CMK (cell line): ENCODE measurements at places on chromosomes 3 and 15.
A peak's percentile ranks its signal among the peaks of the same experiment; 100 is the strongest.

- no peak for DNase-seq
These were observed 299.5 kb downstream of the IL5RA start for GRCh38 chr3:2810723-2811122.

DNA sequence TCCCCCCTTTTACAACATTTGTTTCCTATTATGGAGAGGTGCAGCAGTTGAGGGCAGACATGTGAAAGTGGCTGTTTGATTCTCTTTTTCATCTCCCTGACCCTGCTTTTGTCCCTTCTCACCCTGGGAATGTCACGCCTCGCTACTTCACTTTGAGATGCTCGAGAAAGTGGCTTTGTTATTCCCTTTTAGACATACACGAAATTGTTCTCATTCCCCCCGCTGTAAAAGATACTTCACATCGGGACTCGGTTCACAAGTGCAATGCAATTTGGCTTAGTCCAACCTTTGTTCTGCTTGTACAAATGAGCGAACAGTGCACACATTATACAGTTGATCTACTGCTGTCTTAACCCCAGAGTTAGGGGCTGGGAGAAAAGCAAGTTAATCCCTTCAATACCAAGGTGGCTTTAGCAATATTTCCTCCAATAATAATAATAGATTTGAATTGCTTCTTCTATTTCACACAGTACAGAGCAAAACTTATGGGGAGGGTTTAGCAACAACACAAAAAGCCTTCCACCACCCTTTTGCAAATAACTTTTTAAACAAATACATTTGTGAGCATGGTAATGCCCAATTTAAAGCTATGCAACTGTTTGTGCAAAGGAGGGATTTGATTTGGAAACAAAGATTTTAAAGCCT is 5.7 kb upstream of the FOXB1 start:
- DNase-seq: no peak

- DNase-seq: no peak
These were observed 19.3 kb upstream of the ATP10A start for GRCh38 chr15:25882466-25882865.

DNA sequence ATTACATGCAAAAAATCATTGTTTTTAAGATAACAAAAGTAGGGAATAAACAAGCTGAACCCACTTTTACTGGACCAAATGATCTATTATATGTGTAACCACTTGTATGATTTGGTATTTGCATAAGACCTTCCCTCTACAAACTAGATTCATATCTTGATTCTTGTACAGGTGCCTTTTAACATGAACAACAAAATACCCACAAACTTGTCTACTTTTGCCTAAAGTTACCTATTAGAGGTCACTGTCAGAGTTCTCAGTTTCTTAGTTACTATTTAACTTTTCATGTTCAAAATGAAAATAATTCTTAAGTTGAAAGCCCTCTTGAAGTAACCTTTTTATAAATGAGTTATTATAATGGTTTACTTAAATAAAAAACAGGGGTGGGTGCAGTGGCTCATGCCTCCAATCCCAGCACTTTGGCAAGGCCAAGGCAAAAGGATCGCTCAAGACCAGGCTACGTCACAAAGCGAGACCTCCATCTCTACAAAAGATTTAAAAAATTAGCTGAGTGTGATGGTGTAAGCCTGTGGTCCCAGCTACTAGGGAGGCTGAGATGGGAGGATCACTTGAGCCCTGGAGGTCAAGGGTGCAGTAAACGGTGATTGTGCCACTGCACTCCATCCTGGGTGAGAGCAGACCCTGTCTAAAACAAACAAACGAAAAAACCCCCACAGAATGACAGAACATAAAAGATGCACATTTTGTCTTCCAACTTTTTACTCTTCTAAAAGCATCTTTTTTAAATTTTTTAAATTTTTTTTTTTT is 16.0 kb downstream of the ACTR8 start:
- DNase-seq: no peak

GRCh38 chr3:147410116-147410525 is 956 bp downstream of the ZIC1 start:
- no peak for DNase-seq

GRCh38 chr3:186099178-186099577 is 9.7 kb downstream of the ETV5 start:
- DNase-seq: no peak

- DNase-seq: no peak
These were observed 248.1 kb upstream of the BCHE start for GRCh38 chr3:166085164-166085856.

DNA sequence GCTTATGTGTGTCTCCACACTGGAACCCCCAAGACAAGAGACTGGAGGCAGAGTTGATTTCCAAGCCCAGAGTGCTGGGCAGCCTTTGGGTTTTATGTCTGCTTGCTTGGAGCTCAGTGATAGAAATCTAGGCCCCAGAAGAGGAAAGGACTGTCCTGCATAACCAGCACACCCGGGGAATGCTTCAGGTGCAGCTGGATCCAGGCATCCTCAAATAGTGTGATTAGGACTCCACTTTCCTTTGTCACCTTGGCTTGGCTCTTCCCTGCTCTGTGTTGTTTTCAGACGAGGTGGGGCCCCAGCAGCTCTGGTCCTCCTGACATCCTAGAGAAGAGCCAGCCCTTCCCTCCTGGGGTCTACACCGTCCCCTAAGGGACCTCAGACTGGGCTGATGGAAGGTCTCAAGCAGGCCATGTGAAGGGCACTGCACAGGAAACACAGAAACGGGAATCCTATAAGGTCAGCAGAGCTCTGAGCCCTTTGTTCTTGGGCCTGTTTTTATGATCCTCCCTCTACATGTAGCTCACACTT is 143.7 kb downstream of the TJP1 start:
- no peak for DNase-seq

DNA sequence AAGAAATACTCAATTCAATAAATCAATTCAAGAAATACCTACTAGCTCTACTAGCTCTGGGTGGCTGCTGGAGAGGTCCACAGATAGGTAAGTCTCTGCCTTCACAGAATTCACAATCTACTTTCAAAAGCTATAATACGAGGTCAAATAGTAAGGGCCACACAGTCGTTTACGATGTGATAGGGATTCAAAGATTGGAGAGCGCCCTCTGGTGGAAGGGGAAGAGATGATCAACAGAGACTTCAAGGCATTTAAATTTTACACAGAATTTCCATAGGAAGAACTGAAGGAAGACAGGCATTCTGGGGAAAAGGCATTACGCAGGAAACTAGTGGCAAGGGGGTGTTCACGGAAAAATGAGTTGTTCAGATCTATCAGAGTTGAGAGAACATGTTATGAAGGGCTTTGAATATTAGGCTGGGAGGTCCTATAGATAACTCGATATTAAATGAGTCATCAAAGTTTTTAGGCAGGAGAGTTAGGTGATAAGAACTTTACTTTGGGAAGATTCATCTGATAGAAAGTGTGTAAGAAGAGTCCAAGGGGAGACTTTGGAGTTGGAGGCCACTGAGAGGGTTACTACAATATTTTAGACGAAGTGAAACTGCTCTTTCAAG is 128.8 kb downstream of the FRMD5 start:
- peak; percentile 9 for DNase-seq

GRCh38 chr15:99671926-99672635 is 61.2 kb downstream of the LYSMD4 start:
- no peak for DNase-seq

DNA sequence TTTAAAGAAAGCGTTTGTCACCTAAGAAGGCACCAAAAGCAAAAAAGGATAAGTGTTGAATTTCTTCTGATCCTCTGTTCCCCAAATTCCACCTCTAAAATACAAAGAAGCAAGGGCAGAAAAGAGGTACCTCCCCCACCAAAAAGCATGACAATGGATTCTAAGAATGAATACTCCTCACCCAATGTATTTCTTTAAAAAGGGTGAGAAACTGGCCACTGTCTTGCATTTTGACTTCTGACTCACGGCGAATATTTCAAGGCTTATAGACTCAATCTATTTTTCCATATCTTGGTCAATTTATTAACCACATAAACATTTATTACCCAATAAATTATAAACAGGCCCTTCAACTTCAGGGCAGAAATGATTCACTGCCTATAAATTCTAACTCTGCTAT is 131.1 kb downstream of the NR1I2 start:
- DNase-seq: no peak

DNA sequence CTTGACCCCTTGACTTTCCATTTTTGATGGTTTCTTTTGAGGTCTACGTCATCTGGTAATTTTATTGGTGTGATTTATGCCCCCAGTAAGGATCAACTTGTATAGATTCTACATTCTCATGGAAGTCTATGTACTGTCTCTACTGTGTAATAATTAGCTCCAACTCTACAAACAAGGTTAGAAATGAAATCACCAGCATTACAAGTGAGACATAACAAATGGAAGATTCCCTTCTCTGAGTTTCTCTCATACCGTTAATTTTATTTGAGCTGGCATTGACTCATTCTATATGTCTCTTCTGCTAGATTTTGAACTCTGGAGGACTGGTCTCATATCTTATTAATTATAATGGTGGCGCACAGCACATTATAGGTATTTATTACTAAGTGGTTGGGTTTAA is 138.9 kb downstream of the LPP start:
- no peak for DNase-seq

DNA sequence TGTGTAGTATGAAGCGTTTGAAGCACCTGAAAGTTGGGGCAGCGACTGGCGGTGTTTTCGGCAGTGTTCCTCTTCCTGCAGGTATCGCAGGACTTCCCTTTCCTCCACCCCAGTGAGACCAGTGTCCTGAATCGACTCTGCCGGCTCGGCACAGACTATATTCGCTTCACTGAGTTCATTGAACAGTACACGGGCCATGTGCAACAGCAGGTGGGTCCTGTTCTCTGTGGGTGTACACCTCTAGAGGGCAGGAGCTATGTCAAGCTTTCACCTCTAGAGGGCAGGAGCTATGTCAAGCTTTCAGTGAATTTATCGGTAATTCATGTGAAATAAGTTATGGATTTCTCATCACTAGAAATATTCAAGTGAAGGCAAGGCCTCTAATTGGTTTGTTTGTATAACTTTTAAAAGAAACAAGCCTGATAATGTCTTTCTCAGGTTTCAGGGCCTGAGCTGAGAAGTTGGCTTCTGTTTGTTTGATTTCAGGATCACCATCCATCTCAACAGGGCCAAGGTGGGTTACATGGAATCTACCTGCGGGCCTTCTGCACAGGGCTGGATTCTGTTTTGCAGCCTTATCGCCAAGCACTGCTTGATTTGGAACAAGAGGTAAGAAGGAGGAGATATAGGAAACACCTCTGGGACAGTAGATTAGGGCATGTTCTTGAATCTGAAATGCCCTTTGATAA is 5.3 kb downstream of the TUBGCP4 start:
- no peak for DNase-seq

DNA sequence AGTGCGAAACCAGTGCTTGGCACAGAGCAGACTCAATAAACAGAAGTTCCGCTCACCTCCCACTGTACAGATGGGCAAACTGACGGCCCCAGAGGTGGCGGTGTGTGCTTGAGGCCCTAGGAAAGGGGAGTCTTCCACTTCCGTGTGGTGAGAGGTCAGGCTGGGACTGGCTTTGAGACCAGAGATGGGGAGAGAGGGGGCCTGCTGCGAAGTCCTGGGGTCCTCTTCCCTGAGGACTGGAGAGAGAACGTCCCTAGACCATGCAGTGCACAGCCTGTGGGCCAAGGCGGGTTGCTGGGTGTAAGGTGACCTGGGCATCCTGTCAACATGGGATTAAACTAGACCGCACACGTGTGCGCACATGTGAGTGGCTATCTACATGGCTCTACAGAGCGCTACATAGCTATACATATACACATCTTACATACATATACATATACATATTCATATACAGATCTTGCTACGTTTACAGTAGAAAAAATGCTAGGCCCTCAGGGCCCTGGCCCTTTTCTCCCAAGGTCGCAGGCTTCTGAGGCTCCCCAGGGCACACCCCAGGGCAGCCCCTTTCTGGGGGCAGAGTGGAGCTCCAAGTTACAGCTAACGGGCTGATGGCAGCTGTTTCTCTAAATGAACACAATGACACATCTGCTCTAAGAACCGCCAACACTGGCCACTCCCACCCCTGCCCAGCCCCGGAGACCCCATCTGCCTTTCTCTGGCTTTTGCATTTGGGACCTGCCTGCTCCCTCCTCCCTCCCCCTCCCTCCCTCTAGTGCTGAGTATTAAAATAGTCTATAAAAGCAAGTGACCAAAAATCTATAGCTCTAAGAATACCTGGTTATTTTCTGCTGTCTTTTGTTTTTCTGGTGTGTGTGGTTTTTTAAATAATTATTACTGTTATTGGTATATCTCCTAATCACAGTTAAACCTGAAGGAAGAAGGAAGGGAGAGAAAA is 47.0 kb downstream of the HCN4 start:
- no peak for DNase-seq

GRCh38 chr3:10337323-10338163 is 16.6 kb upstream of the SEC13 start:
- no peak for DNase-seq

DNA sequence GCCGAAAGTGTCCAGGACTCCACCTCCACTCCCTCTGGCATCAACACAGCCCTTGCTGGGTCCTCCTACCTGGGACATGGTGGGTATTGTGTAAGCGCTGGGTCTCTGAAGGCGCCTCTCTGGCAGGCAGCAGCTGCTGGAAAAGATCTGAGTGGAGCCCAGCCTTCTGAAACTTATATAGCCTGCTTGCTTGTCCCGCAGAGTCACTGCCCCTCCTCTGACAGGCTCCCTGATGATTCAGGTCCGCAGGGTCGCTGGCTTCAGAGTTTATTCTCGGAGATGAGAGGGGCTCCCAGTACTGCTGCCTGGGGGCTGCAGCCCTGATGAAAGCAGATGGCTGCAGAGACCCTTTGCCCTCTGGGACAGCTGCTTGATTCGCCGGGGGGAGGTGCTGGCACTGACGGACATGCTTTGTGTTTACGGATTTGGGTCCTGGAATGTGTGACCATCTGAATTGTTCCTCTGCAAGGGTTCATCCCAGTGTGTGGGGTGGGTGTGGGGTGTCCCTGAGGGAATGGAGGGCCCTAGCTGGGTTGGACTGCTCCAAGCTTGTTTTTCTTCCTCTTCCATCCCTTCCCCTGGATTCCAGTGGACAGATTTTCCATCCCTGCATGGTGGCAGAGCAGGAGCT is at the start of gene MUSTN1:
MUSTN1 (minus strand) TSS at position 149 of the 631 bp plus-strand sequence; CDS start at position 78, 71 bp downstream.
- DNase-seq: no peak

DNA sequence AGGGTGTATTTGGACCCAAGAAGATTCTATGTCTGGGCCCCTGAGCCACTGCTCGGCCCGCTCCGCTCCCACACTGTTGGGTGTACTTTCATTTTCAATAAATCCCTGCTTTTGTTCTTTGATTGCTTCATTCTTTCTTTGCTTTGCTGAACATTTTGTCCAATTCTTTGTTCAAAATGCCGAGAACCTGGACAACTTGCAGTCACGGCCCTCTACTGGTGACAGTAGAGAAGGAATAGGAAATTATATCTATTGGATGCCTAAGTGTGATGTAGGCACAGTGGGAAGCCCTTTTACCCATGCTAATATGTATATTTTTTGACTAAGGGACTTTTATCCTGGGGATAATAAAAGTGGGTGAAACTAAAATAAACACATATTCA is 340.8 kb downstream of the LRRC3B start:
- DNase-seq: no peak

- DNase-seq: no peak
These were observed 9.2 kb downstream of the NFKBIZ start for GRCh38 chr3:101858464-101859030.

DNA sequence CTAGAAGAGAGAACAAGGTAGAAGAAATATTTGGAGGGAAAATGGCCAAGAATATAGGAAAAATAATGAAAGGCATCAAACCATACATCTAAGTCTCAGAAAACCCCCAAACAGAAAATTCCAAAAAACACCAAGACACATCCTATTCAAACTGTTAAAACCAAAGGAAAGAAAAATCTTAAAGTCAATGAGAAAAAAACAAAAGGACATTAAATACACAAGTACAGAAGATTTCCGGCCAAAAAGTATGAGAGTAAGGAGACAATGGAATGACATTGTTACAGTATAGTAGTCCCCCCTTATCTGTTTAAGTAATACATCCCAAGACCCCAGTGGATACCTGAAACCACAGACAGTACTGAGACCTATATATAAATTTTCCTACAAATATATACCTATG is 18.8 kb downstream of the CLASP2 start:
- DNase-seq: no peak
